Activated naive CD8-positive, alpha-beta T cell treated with anti-CD3 and anti-CD28 coated beads for 36 hours (primary cell): ENCODE measurements at places on chromosomes 12 and 14.

DNA sequence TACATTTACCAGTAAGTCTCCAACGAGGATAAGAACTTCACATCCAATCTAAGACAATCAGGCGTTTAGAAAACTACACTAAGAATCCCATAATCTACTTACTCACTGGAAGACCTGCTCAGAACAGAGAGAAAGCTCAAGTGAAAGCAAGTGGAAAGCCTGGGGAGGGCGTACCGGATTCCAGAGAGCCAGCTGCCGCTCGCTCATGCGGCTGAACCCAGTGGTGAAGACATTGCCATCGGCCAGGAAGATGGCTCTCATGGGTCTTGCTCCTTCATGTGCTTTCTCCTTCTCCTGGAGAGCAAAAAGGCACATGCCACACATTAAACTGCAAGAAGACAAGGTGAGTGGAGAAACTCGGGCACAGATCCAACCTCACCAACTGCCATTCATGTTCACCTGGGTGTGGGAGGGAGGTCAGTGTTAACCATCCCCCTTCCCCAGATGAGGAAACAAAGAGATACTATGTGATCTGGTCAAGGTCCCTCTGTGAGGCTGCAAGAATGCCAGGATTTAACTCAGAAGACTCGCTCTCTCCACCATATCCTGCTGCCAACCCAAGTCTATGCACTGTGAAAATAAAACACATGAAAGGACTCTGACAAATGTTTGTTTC is 23.5 kb upstream of the SELPLG start:
- no peak for DNase-seq

DNA sequence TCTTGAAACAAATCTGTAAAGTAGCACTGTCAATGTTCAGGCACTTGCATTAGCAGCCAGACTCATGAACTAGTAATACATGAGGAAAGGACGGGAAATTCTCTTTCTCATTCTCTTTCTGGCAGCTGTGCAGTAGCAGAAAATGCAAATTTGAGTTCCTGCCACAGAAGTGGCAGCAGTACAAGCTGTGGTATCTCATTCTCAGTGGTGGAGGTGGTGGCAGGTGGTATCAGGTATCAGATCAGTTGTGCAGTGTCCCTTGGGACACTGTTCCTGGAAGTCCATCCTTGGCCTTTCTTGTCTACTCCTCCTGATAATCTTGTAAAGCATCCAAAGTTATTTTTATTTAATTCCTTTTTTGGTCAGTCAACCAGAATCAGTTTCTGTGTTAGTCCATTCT is 103.0 kb downstream of the C12orf42 start:
- DNase-seq: no peak

GRCh38 chr12:132063491-132063890 is 80.6 kb downstream of the DDX51 start:
- no peak for DNase-seq

GRCh38 chr14:74852922-74853530 is 22.9 kb downstream of the PROX2 start:
- DNase-seq: no peak

- no peak for DNase-seq
Observed at GRCh38 chr14:25042362-25043299, 7.3 kb downstream of the STXBP6 start.

- no peak for DNase-seq
Observed at GRCh38 chr12:51777457-51777856, 71.1 kb downstream of the FIGNL2 start.

DNA sequence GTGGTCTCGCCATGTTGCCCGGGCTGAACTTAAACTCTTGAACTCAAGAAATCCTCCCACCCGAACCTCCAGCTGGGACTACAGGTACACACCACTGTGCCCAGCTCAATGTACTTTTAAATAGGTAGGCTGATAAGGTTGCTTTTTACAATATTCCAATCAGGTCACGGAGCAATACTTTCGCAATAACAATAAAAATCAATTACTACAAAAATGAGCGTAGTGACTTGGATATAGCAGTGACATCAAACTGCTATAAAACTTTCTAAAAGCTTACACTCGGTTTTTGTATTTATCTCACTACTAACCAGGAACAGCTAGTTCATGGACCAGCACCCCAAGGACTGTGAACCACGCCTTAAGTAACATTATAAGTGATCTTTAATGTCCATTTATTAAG is 10.5 kb downstream of the SARNP start:
- no peak for DNase-seq

GRCh38 chr12:84183576-84183975 is 729.0 kb downstream of the SLC6A15 start:
- DNase-seq: no peak

- no peak for DNase-seq
Observed at GRCh38 chr12:128073937-128074336, 193.0 kb upstream of the TMEM132C start.

DNA sequence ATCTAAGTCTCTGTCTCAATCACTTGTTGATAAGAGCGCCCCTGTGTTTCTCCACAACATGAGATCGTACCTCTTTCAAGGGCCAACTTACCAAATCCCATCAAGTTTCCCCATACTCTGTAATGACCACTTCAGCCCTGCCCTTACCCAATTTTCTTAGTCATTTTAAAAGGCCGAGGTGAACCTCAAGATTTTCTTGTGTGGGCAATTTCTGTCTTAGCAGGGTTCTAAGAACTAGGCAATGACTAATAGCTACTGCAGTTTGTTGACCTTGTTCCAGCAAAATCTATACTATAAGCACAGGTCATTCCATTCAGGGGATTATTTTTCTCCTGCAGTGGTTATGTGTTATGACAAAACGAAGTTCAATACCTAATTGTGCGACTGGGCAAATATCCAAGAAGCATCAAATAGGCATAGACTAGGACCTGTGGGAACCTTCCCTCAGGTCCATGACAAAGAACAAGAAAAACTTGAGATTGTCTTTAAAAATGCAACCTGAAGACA is 359.8 kb downstream of the PCNX1 start:
- DNase-seq: peak; percentile 16
